ENCODE measurements at places on chromosomes 12 and 14. TPM values are rescaled to one million over a fixed set of nuclear protein-coding genes. Genes with fewer than 3 reads are reported as not detected.
A peak's percentile ranks its signal among the peaks of the same experiment; 100 is the strongest.

Gene KCNC2
- total RNA-seq, result not detected

Gene DAO
- not detected for total RNA-seq

Gene SLC5A8
- total RNA-seq, result not detected

Gene GPN3
- 30.3 TPM for total RNA-seq

Gene PLD4
- 0.47 TPM for total RNA-seq

Gene SERPINA6
- not detected for total RNA-seq

Gene LTBP2
- 50.3 TPM for total RNA-seq

Gene EXOC3L4
- total RNA-seq, result 2.0 TPM

Gene CBLN3
- total RNA-seq, result 0.39 TPM

Gene AKAP5
- total RNA-seq, result 0.14 TPM

DNA sequence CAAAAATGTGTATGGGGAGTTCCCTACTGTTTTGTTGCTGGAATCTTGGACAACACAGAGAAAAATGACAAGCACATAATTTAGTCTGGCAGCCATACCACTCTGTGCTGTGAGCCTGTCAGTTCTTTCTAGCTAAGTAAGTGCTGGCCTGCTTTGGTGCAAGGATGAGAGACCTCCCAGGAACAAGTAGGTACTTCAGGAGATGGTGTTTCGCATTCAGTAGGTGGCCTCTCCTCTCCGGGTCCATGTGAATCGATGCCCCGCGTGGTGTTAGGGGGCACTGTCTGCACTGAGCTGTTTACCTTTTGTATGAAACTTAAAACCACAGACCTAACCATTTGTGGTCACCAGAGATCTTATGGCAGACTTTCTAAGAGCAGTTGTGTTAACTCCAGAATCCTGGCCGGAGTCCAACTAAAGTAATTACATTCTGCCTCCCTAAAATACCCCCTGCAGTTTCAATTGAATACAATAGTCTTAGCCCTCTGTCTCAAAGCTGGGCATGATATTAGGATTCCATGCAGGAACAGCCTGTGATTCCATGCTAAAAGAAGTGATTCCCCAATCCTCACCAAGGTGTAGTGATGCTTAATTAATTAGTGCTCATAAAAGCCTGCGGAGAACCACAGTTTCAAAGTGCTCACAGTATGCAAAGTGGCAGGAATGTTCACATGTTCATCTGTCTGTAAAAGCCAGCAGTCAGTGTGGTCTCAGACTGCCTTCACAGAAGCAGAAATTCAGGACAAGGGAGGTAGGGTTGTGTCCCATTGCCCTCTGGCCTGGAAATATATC lies 64.2 kb downstream of the LLPH start:
- no peaks in the 10 kb centered on the region for H3K27me3 ChIP-seq
- H3K4me1 ChIP-seq, result no peaks in the 10 kb centered on the region
- no peaks in the 10 kb centered on the region for H3K36me3 ChIP-seq
- H3K27ac ChIP-seq, result no peak overlapping the region
- no peak for DNase-seq

DNA sequence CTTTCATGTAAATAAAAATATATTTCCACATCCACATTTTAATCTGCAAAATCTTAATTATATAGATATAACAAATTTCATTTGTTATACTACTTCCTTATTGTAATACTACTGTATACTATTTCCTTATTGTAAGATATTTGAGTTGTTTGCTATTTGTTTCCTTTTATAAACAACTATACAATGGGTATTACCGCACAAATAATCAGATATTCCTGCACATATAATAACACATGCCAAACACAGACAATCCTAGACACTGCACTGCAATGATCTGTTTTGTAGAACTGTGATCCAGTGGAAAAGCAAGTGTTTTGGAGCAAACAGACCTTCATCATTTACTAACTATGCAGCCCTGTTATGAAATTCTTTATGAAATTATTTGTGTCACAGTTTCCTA lies 30.5 kb downstream of the PRKD1 start:
- H3K27ac ChIP-seq, result no peak overlapping the region
- no peaks in the 10 kb centered on the region for H3K36me3 ChIP-seq
- H3K4me3 ChIP-seq, result no peak overlapping the region

GRCh38 chr12:9750276-9751203 lies 10.2 kb downstream of the CD69 start:
- H3K4me1 ChIP-seq, result no peaks in the 10 kb centered on the region
- DNase-seq, result peak; percentile 48
- H3K27ac ChIP-seq, result no peak overlapping the region

GRCh38 chr12:13273850-13274249 lies 77.3 kb downstream of the EMP1 start:
- H3K27me3 ChIP-seq, result peaks cover 11% of the 10 kb centered on the region
- H3K27ac ChIP-seq, result no peak overlapping the region
- H3K36me3 ChIP-seq, result no peaks in the 10 kb centered on the region
- no peak for DNase-seq
- H3K4me1 ChIP-seq, result peaks cover 10% of the 10 kb centered on the region
- no peak overlapping the region for H3K4me3 ChIP-seq

DNA sequence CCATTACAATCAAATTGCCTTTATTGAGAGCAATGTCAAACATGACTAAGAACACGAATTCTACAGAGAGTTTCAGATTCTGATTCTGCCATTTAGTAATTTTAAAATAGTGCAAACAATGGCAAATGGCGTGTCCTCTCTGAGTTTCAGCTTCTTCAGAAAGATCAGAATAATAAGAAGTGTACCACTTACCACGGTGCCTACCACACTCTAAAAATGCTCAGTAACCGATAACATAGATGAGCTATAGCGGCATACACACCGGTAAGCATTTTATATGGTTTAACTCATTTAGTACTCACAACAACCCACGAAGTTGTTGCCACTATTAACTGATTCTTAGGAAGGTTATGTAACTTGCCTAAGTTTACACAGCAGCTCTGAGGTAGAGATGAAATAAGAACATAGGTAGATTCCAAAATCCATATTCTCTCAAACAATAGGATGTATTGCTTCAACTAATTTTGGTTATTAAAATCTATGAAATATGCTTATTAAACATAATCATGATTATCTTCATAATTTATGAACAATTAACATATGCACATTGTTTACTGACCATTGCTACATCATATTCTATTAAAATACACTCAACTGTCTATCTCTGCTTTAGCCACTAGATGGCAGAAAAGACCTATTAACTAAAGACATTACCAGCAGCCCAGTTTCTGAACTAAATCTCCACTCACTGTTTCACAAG lies 38.3 kb downstream of the SLC6A15 start:
- no peaks in the 10 kb centered on the region for H3K4me1 ChIP-seq
- DNase-seq, result no peak
- no peak overlapping the region for H3K4me3 ChIP-seq
- no peaks in the 10 kb centered on the region for H3K36me3 ChIP-seq
- no peak overlapping the region for H3K27ac ChIP-seq

- no peak overlapping the region for H3K4me3 ChIP-seq
- no peaks in the 10 kb centered on the region for H3K4me1 ChIP-seq
- H3K27me3 ChIP-seq, result peaks cover 9% of the 10 kb centered on the region
- H3K27ac ChIP-seq, result no peak overlapping the region
- no peaks in the 10 kb centered on the region for H3K36me3 ChIP-seq
- DNase-seq, result no peak
These were observed 83.4 kb upstream of the ESRRB start for GRCh38 chr14:76292561-76292960.

GRCh38 chr14:100069161-100069800 lies 4.1 kb downstream of the EVL start:
- H3K27ac ChIP-seq, result no peak overlapping the region
- peaks cover 7% of the 10 kb centered on the region for H3K4me1 ChIP-seq
- H3K4me3 ChIP-seq, result no peak overlapping the region
- H3K27me3 ChIP-seq, result no peaks in the 10 kb centered on the region
- peaks cover 14% of the 10 kb centered on the region for H3K36me3 ChIP-seq
- no peak for DNase-seq

GRCh38 chr14:56217380-56218045 lies 99.3 kb downstream of the PELI2 start:
- peak overlapping the region; percentile 16 for H3K27ac ChIP-seq
- peaks cover 42% of the 10 kb centered on the region for H3K4me1 ChIP-seq
- no peaks in the 10 kb centered on the region for H3K27me3 ChIP-seq
- H3K4me3 ChIP-seq, result no peak overlapping the region
- DNase-seq, result no peak

- DNase-seq, result no peak
- no peak overlapping the region for H3K4me3 ChIP-seq
- H3K36me3 ChIP-seq, result no peaks in the 10 kb centered on the region
- no peaks in the 10 kb centered on the region for H3K27me3 ChIP-seq
These were observed 73.5 kb downstream of the PPP2R5C start for GRCh38 chr14:101834800-101835547.

DNA sequence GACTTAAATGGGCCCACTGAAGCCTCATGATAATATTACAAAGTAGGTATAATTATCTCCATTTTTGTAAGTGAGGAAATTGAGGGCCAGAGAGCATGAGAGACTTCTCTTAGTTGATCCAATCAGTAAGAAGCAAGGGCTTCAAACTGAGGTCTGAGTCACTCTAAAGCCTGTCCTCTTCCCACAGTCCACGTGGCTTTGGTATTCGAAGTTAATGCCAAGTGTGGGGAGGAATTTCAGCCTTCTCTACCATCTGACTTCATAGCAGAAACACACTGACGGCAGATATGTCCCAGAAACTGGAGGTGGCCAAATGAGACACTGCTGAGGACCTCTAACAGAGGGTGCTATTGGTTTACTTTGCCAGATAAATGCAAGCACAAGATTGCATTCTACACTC lies 114.4 kb upstream of the OVCH1 start:
- no peak for DNase-seq
- no peak overlapping the region for H3K4me3 ChIP-seq
- H3K36me3 ChIP-seq, result no peaks in the 10 kb centered on the region
- H3K27me3 ChIP-seq, result no peaks in the 10 kb centered on the region

GRCh38 chr14:105060751-105061427 lies 4.3 kb downstream of the GPR132 start:
- H3K27me3 ChIP-seq, result peaks cover 10% of the 10 kb centered on the region
- H3K27ac ChIP-seq, result peak overlapping the region; percentile 86
- H3K4me3 ChIP-seq, result no peak overlapping the region
- H3K4me1 ChIP-seq, result peaks cover 35% of the 10 kb centered on the region
- no peaks in the 10 kb centered on the region for H3K36me3 ChIP-seq

DNA sequence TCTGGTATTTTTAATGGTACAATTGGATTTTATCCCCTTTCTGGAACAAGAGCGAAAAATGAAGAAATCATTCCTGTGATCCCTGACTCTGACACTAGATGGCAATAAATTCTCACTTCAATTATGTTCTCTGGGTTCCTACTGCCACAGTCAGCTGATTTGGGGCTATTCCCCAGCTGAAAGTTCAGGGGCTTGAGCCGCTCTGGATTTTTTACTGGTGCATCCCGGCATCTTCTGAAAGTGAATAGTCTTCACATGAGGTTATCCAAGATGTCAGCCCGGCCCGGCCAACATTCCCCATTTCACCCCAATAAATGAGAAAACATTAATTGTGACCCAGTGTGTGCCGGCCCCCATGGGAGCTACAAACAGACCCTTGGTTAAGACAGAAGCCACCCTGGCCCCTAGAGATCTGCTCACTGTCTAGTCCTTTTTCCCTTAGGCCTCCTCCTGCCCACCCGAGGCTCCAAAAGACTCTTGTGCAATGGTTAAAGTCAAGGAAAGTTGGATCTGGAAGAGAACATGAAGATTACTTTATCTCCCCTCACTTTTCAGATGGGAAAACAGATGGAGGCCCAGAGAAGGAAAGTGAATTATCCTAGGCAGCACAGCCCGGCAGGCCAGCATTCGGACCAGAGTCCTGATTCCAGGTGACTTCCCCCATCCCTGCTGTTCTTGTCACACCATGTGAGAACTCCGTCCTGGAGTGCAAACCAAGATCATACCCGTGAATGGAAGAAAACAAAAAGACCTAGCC lies 20.8 kb downstream of the CKAP4 start:
- DNase-seq, result peak; percentile 43
- H3K27ac ChIP-seq, result peak overlapping the region; percentile 8
- H3K4me1 ChIP-seq, result no peaks in the 10 kb centered on the region
- H3K36me3 ChIP-seq, result no peaks in the 10 kb centered on the region
- H3K27me3 ChIP-seq, result no peaks in the 10 kb centered on the region

DNA sequence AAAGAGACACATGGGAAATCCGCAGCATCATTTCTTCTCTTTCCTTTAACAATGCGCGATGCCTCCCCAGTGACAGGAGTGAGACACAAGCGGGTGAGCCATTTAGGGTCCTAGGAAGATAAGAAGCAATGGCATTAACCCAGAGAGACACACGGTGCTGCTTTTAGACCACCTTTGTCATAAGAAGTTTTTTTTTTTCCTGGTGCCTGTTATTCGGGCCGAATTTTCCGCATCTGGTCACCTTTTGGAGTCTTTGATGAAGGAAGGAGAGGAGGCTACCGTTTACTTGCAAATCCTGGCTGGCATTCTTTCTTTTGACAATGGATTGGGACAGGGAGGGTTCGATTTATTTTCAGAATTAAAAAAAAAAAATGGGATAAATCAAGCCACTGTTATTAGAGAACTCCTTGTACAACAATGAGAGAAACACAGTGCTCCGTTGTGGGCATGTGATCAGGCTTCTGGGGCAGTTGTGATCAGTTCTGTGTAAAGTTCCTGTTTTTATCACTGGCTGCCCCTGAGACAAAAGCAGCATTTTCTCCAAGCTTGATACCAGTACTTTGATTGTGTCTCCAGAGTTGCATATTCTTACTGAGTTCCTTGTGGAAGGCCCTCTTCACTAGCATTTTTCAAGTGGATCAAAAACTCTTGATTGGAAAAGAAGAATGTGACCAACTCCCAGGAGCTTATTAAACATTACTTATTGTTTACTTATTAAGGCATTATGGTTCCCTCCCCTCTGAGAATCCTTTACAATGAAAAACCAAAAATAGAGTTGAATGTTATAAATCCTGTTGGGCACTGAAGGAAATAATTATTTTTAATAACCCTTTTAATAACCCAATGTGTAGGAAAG lies 1.1 kb downstream of the DIP2B start:
- DNase-seq, result no peak
- no peaks in the 10 kb centered on the region for H3K36me3 ChIP-seq
- H3K4me1 ChIP-seq, result peaks cover 54% of the 10 kb centered on the region
- no peaks in the 10 kb centered on the region for H3K27me3 ChIP-seq

GRCh38 chr12:32005496-32006125 lies 46.4 kb downstream of the RESF1 start:
- no peaks in the 10 kb centered on the region for H3K36me3 ChIP-seq
- H3K4me3 ChIP-seq, result no peak overlapping the region
- H3K27ac ChIP-seq, result no peak overlapping the region
- H3K27me3 ChIP-seq, result no peaks in the 10 kb centered on the region
- peaks cover 8% of the 10 kb centered on the region for H3K4me1 ChIP-seq

DNA sequence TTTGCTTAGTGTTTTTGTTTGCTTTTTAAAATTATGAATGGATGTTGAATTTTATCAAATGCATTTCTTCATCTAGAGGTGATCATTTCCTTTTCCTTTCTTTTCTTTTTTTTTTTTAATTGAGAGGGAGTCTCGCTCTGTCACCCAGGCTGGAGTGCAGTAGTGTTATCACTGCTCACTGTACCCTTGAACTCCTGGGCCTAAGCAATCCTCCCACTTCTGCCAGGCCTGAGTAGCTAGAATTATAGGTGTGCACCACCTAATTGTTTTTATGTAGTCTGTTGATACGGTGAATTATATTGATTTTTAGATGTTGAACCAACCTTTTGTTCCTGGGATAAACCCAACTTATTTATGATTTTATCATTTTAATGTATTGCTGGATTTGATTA lies 1.5 kb upstream of the CDKL1 start:
- H3K36me3 ChIP-seq, result no peaks in the 10 kb centered on the region
- H3K4me1 ChIP-seq, result no peaks in the 10 kb centered on the region
